Effector memory CD8-positive, alpha-beta T cell (primary cell): ENCODE measurements at places on chromosomes 13 and 19.

GRCh38 chr19:52659013-52659412 is 20.9 kb upstream of the ZNF83 start:
- no peak overlapping the region for H3K4me3 ChIP-seq
- no peak for DNase-seq
- H3K27me3 ChIP-seq, result no peaks in the 10 kb centered on the region
- H3K36me3 ChIP-seq, result peaks cover 19% of the 10 kb centered on the region
- no peaks in the 10 kb centered on the region for H3K4me1 ChIP-seq
- peak overlapping the region; percentile 49 for H3K27ac ChIP-seq

GRCh38 chr19:7489609-7490044 is 792 bp upstream of the PEX11G start:
- H3K27ac ChIP-seq, result peak overlapping the region; percentile 63
- peak overlapping the region; percentile 76 for H3K4me3 ChIP-seq
- H3K27me3 ChIP-seq, result no peaks in the 10 kb centered on the region
- peaks cover 9% of the 10 kb centered on the region for H3K36me3 ChIP-seq
- no peak for DNase-seq

GRCh38 chr13:41568972-41569351 is 111.6 kb downstream of the RGCC start:
- H3K27me3 ChIP-seq, result no peaks in the 10 kb centered on the region
- peaks cover 4% of the 10 kb centered on the region for H3K36me3 ChIP-seq
- no peak overlapping the region for H3K4me3 ChIP-seq
- no peak for DNase-seq
- H3K27ac ChIP-seq, result no peak overlapping the region

- peaks cover 55% of the 10 kb centered on the region for H3K27me3 ChIP-seq
- H3K36me3 ChIP-seq, result peaks cover 2% of the 10 kb centered on the region
- H3K4me1 ChIP-seq, result no peaks in the 10 kb centered on the region
- no peak overlapping the region for H3K27ac ChIP-seq
- no peak for DNase-seq
Measured at GRCh38 chr19:5494773-5495172, 39.6 kb downstream of the ZNRF4 start.

GRCh38 chr19:10424011-10424637 is 3.8 kb downstream of the PDE4A start:
- H3K4me3 ChIP-seq, result peak overlapping the region; percentile 81
- H3K27ac ChIP-seq, result peak overlapping the region; percentile 98
- H3K36me3 ChIP-seq, result peaks cover 65% of the 10 kb centered on the region

- H3K36me3 ChIP-seq, result no peaks in the 10 kb centered on the region
- H3K4me3 ChIP-seq, result no peak within 1 kb of the TSS
- H3K27me3 ChIP-seq, result peaks cover 36% of the 10 kb centered on the region
- H3K4me1 ChIP-seq, result no peaks in the 10 kb centered on the region
Measured at GRCh38 chr19:15897738-15898276, at the start of gene CYP4F2. Gene CYP4F2 (minus strand): TSS chr19:15898074. CDS start chr19:15897611, 463 bp downstream.

DNA sequence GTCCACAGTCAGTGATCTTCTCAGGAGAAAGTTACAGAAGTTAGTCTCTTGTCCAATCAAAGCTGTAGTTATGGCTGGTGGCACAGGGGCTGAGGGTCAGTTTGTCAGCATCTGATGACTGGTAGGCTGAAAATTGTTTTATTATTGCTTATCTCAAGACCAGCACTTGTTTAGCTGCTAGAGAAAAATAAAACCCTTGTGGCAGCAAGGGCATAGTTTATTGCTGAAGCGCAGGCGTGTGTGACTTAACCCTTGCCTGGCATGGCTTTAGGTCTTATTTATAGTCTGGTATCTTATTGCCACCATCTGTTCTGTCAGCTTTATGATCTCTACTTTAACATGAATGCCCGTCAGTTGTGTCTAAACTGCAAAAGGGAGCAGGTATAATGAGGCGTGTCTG is 154.7 kb downstream of the USP12 start:
- no peak for DNase-seq
- no peak overlapping the region for H3K27ac ChIP-seq
- H3K36me3 ChIP-seq, result no peaks in the 10 kb centered on the region

DNA sequence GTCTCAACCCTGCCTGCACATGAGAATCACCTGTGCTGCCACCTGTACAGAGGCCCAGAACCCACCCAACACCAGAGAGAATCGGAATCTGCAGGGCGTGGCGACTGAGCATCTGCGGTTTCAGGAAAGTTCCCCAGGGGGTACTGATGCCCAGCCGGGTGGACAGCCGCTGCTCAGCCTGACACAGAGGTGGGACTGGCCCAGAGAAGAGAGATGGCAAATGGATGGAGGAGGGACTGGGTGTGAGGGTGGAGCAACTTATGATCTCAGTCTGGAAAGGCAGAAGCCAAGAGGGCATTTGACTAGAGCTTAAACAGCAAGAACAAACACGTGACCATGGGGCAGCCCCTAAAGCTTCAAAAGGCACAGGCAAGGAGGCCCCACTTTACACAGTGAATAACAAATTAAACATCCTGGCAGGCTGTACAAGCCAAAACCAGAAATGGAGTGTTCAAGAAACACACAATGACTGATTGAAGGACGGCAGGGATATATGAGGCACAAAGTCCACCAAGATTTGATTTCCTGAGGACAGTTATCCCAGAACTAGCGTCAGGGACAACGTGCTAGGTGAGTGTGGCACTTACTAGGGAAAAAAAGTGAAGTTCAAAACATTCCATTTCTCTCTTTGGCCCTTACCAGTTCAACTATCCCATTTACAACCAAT is 3.1 kb downstream of the RANBP3 start:
- H3K27ac ChIP-seq, result peak overlapping the region; percentile 69
- H3K27me3 ChIP-seq, result no peaks in the 10 kb centered on the region
- no peak for DNase-seq
- H3K4me3 ChIP-seq, result peak overlapping the region; percentile 34

- H3K27ac ChIP-seq, result peak overlapping the region; percentile 25
- no peak for DNase-seq
- peaks cover 59% of the 10 kb centered on the region for H3K36me3 ChIP-seq
- no peaks in the 10 kb centered on the region for H3K27me3 ChIP-seq
Measured at GRCh38 chr19:1122972-1123363, 19.2 kb downstream of the GPX4 start.

DNA sequence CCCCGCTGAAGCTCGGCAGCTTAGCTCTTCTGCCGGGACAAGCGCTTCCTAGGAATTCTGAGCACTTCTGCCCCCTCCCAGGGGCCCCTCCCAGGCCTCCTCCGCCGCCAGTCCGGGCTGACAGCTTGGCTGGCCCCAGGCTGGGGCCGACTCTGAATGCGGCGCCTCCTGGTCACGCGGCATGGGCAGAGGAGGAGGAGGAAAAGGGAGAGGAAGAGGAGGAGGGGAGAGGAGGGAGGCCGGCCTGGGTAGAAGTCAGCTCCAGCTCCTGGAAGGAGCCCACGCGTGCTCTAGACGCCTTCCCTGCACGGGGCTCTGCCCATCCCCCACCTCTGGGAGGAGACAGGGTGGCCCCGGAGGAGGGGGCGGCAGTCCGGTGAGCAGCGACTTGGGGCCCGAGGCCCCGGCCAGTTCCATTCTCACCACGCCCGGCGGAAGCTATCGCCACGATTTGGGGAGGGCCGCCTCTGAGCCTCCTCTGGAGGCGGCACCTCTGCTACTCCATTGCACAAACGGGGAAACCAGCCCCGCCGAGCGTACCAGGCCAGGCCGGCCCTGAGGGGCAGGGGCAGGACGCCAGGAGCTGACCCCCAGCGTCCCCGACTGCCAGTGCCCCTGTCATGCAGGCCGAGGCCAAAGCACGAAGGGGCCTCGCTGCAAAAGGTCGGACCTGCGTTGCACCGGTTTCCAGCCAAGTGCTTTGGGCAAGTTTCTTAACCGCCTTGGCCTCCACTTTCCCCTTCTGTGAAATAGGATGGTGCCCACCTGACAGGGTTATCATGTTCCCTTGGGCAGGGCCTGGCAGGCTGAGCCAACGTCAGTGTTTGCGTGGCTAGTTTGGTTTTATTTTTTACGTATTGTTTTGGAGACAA is 31.6 kb downstream of the CCNE1 start:
- no peak for DNase-seq
- peak overlapping the region; percentile 92 for H3K4me3 ChIP-seq
- H3K27me3 ChIP-seq, result peaks cover 40% of the 10 kb centered on the region
- H3K27ac ChIP-seq, result no peak overlapping the region
- no peaks in the 10 kb centered on the region for H3K36me3 ChIP-seq
- peaks cover 11% of the 10 kb centered on the region for H3K4me1 ChIP-seq

DNA sequence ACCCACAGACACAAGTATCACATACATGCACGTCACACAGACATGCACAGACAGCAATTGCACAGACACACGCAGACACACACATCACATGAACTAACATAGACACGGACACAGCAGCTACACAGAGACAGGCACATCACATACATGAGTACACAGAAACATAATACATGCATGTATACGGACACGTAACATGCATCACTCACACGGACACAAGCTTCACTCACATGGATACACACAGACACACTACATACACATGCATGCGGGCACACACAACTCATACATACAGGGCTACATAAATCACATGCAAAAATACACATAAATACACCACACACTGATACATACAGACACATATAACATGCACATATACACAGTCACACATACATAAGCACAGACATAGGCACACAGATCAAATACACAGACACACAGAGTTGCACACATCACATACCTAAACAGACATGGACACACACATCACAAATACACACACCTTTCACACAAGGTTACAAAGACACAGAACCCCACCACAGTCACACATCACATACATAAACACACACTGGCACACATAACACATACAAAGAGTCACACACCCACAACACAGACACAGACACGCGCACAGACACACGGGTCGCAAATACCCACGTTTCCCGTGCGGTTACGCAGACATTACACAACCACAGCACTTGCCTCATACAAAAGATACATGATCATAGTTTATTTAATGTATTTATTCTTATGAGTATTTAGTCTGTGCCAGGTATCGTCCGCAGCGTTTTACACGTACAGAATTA is 1.1 kb upstream of the LMTK3 start:
- DNase-seq, result no peak
- peaks cover 12% of the 10 kb centered on the region for H3K4me1 ChIP-seq
- no peaks in the 10 kb centered on the region for H3K27me3 ChIP-seq
- H3K36me3 ChIP-seq, result peaks cover 13% of the 10 kb centered on the region

- H3K36me3 ChIP-seq, result peaks cover 7% of the 10 kb centered on the region
- DNase-seq, result no peak
- H3K4me1 ChIP-seq, result no peaks in the 10 kb centered on the region
Measured at GRCh38 chr19:14339741-14340140, 41.5 kb upstream of the ADGRE5 start.

DNA sequence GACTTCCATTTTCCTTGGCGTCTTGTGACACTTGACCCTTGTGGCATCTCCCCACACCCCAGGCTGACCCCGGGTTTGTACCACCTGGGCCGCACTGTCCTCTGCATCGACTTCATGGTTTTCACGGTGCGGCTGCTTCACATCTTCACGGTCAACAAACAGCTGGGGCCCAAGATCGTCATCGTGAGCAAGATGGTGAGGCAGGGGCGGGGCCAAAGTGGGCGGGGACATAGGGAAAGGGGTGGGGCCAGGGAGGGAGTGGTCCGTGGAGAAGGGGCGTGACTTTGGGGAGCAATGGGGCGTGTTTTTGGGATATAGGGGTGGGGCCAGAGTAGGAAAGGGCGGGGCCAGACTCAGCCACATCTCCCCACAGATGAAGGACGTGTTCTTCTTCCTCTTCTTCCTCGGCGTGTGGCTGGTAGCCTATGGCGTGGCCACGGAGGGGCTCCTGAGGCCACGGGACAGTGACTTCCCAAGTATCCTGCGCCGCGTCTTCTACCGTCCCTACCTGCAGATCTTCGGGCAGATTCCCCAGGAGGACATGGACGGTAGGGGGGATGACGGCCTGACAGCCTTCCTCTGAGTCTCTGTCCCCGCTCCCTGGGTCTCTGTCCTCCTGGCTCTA is 42.8 kb downstream of the TRPM4 start:
- peaks cover 3% of the 10 kb centered on the region for H3K36me3 ChIP-seq
- no peak for DNase-seq
- H3K4me1 ChIP-seq, result peaks cover 6% of the 10 kb centered on the region
- H3K27me3 ChIP-seq, result peaks cover 9% of the 10 kb centered on the region
- H3K4me3 ChIP-seq, result no peak overlapping the region

DNA sequence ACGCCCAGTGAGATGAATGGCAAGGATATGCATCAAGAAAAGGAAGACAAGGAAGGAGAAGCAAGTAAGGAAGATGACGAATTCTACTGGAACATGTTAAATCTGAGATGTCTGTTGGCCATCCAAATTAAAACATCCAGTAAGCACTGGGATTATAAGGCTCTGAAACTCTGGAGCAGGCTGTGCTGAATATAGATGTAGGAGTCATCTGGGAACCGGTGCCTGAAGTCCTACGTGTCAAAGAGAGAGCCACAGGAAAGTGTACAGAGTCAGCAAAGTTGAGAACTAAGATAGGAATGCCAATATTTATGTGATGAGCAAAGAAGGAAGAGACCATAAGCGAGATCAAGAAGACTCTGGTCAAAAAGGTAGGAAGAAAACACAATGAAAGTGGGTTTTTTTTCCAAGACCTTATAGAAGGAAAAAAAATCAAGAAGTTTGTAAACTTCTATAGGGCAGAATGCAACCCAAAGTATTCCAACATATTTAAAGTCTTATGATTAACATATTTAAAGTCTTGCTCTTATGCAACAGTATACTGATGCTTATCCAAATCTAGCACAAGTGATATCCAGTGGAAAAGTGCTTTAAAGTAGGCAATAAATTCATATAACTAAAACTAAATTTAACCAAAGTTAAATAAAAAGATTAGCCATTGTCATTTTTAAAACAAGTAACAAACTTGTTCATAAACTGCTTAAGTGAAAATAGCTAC is 51.2 kb upstream of the EEF1AKMT1 start:
- H3K36me3 ChIP-seq, result peaks cover 12% of the 10 kb centered on the region
- peaks cover 7% of the 10 kb centered on the region for H3K4me1 ChIP-seq
- no peak overlapping the region for H3K4me3 ChIP-seq
- H3K27ac ChIP-seq, result peak overlapping the region; percentile 24

GRCh38 chr13:106276876-106277275 is 258.6 kb downstream of the EFNB2 start:
- H3K27me3 ChIP-seq, result no peaks in the 10 kb centered on the region
- no peak overlapping the region for H3K27ac ChIP-seq
- H3K4me3 ChIP-seq, result no peak overlapping the region
- no peaks in the 10 kb centered on the region for H3K4me1 ChIP-seq
- no peak for DNase-seq

DNA sequence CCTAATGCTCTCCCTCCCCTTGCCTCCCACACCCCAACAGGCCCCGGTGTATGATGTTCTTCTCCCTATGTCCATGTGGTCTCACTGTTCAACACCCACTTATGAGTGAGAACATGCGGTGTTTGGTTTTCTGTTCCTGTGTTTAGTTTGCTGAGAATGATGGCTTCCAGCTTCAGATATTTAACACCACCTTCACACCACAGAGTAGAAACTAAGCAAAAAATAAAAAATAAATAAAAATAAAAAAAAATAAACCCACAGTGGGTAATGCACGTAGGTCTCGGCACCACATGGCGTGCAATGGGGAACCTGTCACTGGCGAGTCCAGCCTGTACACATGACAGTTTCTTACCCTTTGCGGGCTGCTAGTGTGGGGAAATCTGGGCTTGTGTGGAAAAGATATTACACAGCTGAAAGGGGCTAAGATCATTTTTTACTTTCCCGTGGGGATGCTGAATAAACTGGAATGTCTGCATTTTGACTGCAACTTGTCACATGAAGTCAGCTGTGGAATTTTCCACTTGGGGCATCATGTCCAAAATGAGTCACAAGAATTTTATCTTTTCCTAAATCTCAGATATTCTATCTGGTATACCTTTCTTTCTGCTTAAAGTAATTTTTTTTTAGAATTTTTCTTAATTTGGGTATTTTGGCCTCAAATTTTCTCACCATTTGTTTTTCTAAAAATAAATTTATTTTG is 170.5 kb downstream of the IRS2 start:
- DNase-seq, result no peak
- H3K36me3 ChIP-seq, result no peaks in the 10 kb centered on the region
- H3K27me3 ChIP-seq, result no peaks in the 10 kb centered on the region
- H3K27ac ChIP-seq, result no peak overlapping the region

- no peaks in the 10 kb centered on the region for H3K27me3 ChIP-seq
- H3K4me1 ChIP-seq, result peaks cover 9% of the 10 kb centered on the region
Measured at GRCh38 chr19:4817467-4818277, 13.8 kb downstream of the TICAM1 start.
